ENCODE measurements at places on chromosomes 5 and 9.

- no peak overlapping the region for H3K27ac ChIP-seq
- H3K27me3 ChIP-seq = no peaks in the 10 kb centered on the region
- peaks cover 12% of the 10 kb centered on the region for H3K4me1 ChIP-seq
- H3K4me3 ChIP-seq = no peak overlapping the region
- H3K36me3 ChIP-seq = peaks cover 21% of the 10 kb centered on the region
- no peak for DNase-seq
These were observed 63.6 kb downstream of the ICE1 start for GRCh38 chr5:5486122-5486521.

GRCh38 chr5:17216176-17216973 is 1.1 kb upstream of the BASP1 start:
- peaks cover 43% of the 10 kb centered on the region for H3K27me3 ChIP-seq
- peaks cover 5% of the 10 kb centered on the region for H3K4me1 ChIP-seq
- H3K36me3 ChIP-seq = no peaks in the 10 kb centered on the region
- H3K4me3 ChIP-seq = peak overlapping the region; percentile 58
- DNase-seq = peak; percentile 32
- no peak overlapping the region for H3K27ac ChIP-seq

- H3K27me3 ChIP-seq = no peaks in the 10 kb centered on the region
- H3K36me3 ChIP-seq = peaks cover 16% of the 10 kb centered on the region
- peaks cover 10% of the 10 kb centered on the region for H3K4me1 ChIP-seq
- no peak overlapping the region for H3K4me3 ChIP-seq
- H3K27ac ChIP-seq = peak overlapping the region; percentile 7
These were observed 3.1 kb downstream of the TBC1D9B start for GRCh38 chr5:179904463-179905160.

- H3K36me3 ChIP-seq = no peaks in the 10 kb centered on the region
- H3K4me1 ChIP-seq = no peaks in the 10 kb centered on the region
- no peak for DNase-seq
- no peak overlapping the region for H3K4me3 ChIP-seq
- no peak overlapping the region for H3K27ac ChIP-seq
These were observed 60.7 kb upstream of the BOD1 start for GRCh38 chr5:173677125-173677672.

Data from T-helper 2 cell treated with Interferon-gamma antibody and Interleukin-4, amounts not matched to agents 5 μg/mL and 100 μg/mL, for 36 hours (primary cell).